ENCODE measurements at places on chromosomes 2 and 18.

DNA sequence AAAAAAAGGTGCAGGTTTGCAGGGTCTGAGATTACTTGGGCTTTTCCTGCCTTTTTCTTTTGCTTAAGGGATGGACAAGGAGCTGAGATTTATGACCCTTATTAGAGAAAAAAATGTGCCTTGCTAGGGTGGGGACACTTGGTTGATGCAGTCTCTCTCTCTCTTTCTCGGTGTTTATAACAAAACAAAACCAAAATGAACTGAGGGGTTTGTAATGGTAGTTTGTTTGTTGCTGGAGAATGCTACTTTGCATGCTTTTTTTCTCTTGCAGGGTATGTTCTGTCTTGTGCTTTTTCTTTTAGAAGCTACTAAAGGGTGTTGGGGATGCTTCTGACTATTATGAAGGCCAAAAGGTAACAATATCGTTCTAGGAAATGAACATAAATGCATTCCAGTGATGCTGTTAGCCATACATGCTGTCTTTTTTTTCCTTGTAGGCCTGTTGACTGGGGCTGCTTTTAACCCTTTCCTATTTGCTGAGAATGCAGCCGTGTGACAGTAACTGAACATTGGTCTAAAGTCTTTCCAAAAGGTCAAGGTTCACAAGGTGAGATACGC, 435 bp downstream of the ZNF532 start:
- no peak for DNase-seq

GRCh38 chr2:182436252-182436651, 9.4 kb upstream of the PDE1A start:
- no peak for DNase-seq

- no peak for DNase-seq
Measured at GRCh38 chr2:13230221-13230620, 513.5 kb downstream of the TRIB2 start.

DNA sequence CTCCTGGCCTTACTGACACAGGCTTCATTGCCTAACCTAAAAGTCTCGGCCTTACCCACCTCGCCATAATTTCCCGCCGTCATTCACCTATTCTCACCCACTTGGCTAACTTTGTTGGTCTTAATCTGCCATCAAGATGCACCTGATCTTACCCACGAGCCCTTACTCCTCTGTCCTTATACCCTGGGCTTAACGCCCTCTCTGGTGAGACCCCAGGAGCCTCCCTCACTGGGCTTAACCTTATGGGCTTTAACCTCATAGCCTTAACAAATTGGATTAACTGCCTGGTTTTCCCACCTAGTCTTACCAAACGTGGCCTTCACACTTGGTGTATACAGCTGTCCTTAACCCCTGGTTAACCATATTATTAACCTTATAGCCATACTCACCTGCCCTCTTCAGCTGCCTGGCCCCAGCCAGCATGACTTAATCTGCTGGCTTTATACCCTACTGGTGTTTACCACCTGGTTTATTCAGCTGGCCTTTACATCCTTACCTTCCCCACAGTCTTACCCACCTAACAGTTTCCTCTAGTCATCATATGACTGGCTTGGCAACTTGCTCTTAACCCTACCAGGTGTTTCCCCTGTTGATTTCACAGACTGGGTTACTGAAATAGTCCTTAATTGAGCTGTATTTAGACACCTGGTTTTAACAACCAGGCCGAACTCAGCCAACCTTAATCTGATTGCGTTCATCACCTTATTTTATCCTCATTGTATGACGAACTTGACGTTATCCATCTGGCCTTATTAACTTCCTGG, 132.0 kb upstream of the ZSWIM2 start:
- no peak for DNase-seq

DNA sequence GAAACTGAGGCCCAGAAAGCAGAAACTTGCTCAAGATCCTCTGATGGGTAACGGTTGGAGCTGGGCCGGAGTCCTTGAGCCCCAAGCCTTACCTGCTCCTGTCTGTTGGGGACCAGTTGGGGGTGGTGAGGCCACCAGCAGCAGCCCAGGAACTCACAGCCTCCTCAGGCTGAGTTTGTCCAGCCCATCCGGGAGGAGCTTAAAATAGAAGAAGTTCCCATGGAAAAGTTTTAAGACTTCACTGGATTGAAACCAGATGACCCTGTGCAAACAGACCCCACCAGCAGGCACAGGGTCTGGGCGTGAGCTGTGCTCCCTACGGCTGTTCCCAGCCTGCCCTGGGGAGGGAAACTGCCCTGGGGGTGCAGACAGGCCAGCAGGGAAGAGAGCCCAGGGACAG, 40.6 kb upstream of the FOSL2 start:
- no peak for DNase-seq

GRCh38 chr2:216498070-216498378, 620 bp upstream of the RPL37A start:
- no peak for DNase-seq

DNA sequence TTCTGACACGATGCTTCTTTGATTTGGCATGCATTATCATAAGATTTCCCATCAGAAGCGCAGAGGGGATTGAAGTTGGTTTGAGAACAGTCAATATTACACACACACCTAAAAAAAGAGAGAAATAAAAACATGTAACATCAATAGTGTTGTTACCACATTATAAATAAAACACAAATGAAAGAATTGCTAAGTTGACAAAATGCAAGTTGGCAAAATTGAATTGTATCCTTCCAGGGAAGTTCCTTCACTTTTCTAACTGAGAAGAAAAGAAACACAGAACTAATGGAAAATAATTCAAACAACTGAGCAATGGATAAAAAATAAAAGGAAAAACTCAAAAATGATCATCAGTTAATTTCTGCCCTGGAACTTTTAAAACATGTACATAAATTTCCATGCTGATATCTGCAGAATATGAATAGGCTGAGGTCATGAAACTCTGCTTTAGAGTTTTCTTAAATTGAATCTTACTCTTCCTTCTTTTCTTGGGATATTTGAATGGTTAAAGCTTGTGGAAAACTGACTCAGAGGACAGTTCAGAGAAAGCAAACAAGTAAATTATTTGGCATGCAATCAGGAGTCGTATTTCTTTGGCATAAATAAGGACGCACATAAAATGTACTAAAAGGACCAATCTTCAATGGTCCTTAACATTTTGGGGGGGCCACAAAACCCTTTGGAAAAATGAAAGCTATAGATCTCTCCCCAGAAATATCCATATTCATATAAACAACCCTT, 152.4 kb upstream of the CAVIN2 start:
- DNase-seq, result no peak

DNA sequence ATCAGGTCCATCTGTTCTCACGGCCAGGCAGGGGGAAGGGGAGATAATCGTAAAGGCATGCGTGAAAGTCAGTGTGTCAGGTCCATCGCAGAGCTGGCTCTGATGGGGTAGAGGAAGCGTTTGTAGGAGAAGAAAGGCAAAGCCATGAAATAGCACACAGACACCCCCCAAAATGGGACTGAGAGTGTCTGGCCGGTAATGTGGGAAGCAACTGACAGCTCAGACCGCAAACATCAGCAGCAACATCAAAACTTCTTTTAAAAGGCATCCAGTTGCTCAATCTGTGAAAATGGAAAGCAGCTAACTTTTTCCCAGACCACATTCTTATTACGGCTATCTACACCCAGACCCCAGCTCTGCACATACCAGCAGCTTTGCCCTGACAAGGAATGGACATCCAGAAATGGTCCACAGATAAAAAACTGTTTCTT, 232.6 kb downstream of the EN1 start:
- DNase-seq, result no peak

- no peak for DNase-seq
Measured at GRCh38 chr2:111049792-111050640, 70.7 kb upstream of the BCL2L11 start.

- DNase-seq, result no peak
Measured at GRCh38 chr2:228549441-228550007, 368.0 kb upstream of the SPHKAP start.

- no peak for DNase-seq
Measured at GRCh38 chr18:55485666-55486065, 102.3 kb downstream of the TCF4 start.

GRCh38 chr2:115163572-115163971, 721.1 kb downstream of the DPP10 start:
- DNase-seq, result no peak

- no peak for DNase-seq
Measured at GRCh38 chr2:38907743-38908562, 18.3 kb downstream of the ARHGEF33 start.

DNA sequence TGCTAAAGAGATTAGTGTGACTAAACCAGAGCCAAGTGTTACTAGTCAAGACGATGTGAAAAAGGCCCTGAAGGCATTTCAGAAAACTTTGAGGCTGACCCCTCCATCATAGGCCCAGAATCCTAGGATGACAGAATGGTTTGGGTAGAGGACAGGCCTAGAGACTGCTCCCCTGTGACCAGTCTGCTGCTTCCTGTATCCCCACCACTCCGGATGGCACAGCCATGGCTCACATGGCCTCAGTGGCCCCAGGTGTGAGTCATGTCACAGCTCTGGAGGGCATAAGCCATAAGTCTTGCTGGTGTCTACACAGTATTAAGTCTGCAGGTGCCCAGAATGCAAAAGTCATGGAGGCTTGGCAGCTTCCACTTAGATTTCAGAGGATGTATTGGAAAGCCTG, 12.4 kb upstream of the STAT1 start:
- no peak for DNase-seq

- no peak for DNase-seq
Measured at GRCh38 chr2:109382951-109383350, 230.8 kb downstream of the SEPTIN10 start.

DNA sequence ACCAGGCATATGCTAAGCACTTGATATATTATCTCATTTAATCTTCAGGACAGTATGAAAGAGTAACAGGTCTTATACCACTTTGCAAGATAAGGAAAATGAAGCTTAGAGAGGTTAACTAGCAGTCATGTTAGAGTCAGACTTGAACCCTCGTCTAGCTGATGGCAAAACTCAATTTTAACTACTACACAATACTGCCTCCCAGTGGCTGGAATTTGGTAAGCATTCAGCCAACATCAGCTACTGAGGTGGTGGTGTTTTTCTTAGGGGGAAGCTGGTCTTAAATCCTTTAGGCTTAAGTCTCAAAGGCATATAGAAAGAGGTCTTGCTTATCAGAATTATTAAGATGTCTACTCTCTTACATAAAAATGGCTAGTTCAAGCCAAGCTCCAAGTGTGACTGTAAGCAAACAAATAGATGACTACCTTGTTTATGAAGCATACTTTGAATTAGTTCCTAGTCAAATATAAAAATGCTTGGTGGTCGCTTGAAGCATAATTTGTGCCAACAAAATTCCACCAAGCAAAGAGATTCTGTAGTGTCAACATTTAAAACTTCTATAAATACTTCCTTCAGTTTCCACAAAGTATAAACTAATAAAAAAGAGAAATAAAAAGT, 325.4 kb upstream of the FIGN start:
- no peak for DNase-seq

GRCh38 chr2:101823859-101824258, 126.4 kb downstream of the MAP4K4 start:
- no peak for DNase-seq

DNA sequence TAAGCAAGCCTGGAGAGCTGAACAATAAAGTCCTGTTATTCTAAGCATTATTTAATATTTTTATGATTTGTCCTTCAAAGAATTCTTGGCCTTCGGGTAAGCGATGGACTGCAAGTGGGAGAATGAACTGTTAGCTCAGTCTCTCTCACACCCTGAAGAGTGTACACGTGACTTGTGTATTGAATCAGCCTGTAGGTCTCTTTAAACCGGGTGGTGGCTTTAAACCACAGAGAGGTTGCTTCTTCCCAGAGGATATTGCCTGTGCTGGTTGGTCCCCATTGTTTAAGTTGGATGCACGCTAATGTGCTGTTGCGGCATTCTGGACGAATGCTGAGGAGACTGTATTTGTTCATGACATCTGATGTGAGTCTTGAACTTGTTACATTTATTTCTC, 183.3 kb downstream of the LTBP1 start:
- no peak for DNase-seq

GRCh38 chr2:70089983-70090525, 2.8 kb downstream of the PCBP1 start:
- no peak for DNase-seq

DNA sequence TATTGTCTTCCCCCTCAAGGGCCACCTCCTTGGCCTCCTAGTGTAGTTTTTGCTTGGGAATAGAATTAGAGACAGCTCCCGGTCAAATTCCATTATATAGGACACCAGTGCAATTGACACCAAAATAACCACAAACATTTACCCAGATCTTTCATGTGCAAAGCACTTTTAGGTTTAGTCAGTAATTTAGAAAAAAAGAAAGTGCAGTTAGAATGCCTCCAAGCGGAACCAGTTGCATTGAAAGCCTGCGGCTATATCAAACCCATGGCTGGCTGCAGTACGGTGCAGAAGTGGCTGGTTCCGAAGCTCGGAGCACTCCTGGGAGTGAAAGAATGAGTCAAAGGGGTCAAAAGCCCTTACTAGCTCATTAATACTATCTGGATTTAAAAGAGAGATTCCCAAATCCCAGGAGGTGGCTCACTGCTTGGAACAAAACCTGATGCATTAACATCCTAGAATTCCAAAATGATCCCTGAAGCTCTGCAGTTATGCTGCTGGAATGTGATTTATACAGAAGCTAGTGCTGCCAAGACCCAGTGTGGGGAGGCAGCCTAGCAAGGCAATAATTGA, 432.2 kb upstream of the KLHL29 start:
- no peak for DNase-seq

DNA sequence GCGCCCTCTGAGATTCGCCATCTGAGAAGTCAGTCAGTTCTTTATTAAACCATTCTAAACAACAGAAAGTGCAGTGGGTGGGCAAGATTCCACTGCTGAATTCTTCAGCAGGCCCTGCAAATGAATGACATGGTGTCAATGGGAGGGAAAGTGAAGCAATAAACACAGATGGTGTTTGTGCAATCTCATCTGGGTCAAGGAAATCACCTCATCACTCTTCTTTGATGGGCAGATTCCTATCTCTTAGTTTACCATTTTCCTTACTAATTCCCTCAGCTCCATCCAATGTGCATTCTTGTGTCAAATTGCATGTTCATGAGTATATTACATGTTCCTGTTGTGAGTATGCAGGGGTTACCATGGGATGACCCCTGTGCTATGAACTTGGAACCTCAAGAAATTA, 100.7 kb upstream of the CYP1B1 start:
- DNase-seq, result no peak

GRCh38 chr2:393711-394696, 106.1 kb upstream of the ALKAL2 start:
- DNase-seq, result peak; percentile 12

- DNase-seq, result no peak
Measured at GRCh38 chr2:115169814-115170213, 727.4 kb downstream of the DPP10 start.

- no peak for DNase-seq
Measured at GRCh38 chr2:46763861-46764260, 151.7 kb downstream of the MCFD2 start.

DNA sequence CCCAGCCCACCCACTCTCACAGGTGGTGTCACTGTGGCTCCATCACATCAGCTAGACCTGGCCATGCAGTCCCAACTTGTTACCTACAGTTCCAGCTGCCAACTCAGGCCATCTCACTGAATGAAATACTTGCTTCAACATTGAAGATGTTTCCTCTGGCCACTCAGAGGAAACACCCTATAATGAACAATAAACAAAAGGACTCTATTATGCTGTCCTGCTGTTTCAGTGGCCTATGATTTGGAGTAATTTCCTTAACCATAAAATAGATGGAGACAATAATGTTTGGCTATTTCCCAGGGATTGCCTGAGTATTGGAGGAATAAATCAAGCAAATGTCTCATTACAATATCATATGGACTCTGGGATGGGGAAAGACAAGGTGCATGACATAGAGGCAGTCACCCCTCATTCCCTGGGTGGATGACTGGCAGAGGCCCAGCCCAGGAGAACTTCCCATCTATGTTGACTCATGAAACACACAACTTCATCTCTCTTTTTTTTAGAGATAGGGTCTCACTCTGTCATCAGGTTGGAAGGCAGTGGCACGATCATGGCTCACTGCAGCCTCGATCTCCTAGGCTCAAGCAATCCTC, 134.4 kb downstream of the TGIF1 start:
- DNase-seq, result no peak

Data from stimulated activated CD4-positive, alpha-beta T cell treated with anti-CD3 and anti-CD28 coated beads, Interleukin-1b, Interleukin-23, amount 100 ng/mL, for 1 hour (primary cell).